ENCODE measurements at places on chromosomes 5 and 9.

DNA sequence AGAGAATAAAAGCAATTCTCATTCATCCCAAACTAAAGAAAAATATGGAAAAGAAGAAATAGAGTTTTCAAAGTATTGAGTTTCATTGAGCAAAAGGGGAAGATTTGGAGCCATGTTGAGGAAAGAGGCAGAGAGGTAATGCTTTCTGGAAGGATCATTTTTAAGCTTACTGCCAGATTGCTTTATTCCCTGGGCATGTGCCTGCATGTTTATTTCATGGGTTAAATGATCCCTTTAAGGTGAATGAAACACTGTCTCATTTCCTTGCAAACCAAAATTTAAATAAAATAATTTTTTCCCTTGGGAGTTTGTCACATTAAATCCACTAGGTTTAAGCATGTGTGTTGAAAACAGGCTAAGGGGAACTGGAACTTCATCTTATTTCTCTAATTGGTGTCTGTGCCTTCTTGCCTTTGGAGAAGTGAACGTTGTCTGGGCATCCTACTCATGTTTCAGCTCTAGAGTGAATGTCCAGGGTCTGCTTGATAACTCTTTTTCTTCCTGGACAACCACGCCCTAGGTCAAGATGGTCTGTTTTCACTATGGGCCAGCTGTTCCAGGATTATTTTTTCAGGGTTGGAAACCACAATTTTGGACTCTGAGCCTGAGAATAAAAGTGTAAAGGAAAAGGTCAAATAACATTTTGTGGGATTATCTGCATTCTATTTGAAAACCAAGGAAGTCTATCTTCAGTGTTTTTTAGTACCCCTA, 114.1 kb upstream of the ELL2 start:
- no peak for DNase-seq

DNA sequence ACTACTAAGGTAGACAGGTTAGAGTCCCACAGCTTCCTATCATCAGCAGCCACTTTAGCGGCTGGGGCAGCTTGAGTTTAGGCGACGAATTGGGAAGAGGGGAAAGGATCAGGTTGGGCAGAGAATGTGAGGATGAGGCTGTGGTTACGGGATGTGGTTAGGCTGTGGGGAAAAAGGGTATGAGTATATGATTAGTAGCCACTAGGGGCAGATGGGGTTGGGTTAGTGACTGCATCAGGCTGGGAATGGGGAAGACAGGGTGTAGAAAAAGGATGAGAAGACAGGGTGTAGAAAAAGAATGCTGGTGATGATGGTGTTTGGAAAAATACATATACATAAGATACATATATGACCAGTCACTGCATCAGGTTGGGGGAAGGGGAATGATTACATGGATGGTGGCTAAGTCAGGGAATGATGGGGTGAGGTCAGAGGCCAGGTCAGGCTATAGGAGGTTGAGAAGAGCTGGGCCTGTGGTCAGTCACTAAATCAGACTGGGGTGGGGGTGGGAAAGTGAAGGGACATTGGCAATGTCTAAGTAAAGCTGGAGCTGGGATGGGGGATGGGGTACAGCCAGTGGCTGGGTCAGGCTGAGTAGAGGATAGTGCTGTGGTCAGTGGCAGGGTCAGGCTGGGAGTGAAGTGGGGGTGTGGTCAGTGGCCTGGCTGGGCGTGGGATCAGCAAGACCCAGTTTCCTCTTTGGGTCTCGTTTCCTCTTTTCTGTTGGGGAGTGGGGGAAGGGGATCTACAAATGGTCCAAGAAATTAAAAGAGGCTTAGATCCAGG, 2.1 kb downstream of the TLN1 start:
- DNase-seq, result peak; percentile 65

DNA sequence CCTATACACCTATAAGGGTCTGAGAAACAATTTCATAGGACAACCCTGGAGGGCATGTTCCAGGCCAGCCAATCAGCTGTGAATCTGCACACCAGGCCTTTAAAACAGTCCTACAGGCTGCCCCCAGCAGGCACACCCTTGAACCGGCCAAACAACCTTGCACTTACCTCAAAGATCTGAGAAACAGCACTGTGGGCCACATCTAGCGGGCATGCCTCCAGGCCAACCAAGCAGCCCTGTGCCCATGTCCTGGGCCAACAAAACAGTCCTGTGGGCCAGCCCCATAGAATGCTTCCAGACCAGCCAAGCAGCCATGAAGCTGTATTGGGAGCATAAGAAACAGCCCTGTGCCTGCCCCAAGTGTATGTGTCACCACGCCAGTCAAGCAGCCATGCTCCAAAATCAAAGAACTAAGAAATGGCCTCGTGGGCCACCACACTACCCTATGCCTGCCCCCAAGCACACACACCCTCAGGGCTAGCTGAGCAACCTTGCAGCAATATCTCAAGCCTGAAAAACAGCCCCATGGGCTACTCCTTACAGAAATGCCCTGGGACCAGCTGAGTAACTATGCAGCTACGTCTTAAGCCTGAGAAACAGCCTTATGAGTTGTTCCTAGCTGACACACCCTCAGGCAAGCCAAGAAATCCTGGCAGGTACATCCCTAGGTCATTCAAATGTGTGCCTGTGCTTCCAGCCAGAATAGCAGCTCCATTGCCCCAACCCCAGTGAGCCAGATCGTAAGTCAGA, 2243.8 kb upstream of the C9orf72 start:
- no peak for DNase-seq

DNA sequence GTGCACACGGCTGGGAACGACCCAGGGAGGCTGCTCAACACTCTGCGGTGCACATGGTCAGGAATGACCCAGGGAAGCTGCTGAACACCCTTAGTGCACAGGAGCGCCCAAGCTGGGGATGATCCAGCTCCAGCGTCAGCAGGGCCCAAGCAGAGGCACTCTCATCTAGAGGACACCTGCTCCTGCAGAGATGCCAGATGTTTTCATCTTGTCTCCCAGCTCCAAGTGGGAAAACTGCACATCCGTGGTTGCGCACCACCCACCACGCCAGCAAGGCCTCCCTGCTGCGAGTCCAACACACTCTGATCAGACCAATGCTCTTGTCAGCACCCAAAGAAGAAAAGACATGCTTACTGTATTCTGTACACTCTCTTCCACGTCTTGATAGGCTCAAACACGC, 34.1 kb downstream of the UBE2QL1 start:
- no peak for DNase-seq

DNA sequence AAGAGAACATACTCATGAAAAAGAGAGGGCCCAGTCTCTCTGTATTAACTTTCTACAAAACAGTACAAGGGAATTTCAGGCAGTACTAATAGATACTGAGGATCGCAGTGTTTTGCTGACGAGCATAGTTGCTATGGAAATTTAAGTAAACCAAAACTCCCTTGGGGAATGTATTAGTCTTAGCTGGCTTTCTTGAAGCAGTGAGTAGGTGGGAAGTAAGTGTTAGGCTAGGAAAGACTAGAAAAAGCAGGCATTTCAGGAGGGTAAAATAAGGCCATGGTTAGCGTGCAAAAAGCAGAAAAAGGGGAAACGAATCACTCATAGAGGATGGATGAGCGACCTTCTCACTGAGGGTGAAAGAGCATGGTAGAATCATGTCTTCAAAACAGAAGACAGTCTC, 84.3 kb upstream of the ACTBL2 start:
- peak; percentile 42 for DNase-seq

DNA sequence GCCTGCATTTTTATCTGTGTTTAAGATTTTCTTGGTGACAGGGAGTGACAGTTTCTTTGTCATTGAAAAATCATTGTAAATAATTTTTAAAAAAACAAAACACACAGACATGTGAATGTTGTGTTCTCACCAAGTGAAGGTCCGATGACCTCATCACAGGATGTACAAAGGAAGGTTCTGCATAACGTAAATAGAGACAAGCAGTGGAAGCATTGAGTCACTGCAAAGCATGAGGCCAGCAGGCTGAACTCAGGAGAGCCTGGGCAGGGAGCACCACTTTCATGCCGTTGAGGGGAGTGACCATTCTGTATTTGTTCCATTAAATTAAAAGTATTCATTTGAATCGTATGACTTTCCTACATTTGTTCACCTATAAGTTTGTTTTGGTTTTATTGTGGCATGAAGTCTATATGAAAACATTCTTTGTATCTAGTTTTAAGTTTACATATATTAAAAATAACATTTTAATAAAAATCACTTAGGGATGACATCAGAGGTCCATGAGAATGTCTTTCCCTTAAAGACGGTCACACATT, 70.4 kb upstream of the TLE1 start:
- peak; percentile 54 for DNase-seq

GRCh38 chr5:171924493-171925122, 81.8 kb downstream of the FBXW11 start:
- no peak for DNase-seq

GRCh38 chr9:86253577-86253976, 5.9 kb downstream of the C9orf153 start:
- no peak for DNase-seq

GRCh38 chr9:79829566-79830302, 258.0 kb downstream of the TLE4 start:
- DNase-seq, result no peak

- DNase-seq, result no peak
Measured at GRCh38 chr5:78320401-78320800, 25.9 kb upstream of the AP3B1 start.

DNA sequence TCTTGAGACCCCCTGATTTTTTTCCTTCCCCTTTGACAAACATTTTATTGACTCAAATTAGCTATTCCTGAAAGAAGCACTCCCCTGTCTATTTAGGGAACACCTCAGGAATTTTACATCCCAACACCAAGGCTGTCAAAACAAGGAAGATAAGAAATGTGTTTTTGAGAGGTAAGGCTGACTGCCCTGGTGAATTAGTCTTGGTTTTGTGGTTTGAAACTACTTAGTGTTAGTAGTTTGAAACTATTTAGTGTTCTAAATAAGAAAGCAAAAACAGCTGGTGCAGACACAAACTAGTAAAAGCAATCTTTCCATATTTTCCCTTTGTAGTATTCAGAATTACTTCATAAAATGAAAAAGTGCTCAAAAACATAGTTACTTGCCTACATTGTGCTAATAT, 120.7 kb downstream of the PCSK1 start:
- no peak for DNase-seq

- no peak for DNase-seq
Measured at GRCh38 chr9:98225015-98225442, 30.4 kb downstream of the TBC1D2 start.

DNA sequence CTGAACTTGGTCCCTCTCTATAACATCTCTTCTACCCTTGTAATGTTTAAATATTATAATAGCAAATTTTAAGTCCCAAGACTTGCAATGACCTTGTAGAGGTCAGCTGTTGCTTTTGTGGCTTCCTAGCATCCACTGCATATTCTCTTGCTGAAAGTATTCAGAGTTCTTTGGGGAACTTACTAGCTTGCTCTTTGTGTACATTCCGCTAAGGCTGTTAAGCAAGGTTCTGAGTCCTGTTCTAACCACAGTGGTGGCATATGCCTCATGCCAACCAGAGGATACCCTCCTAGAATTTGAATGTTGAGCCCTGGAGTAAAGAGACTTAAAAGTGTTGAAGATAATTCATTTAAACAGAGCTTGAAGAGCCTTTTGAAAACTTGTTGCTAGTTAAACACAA, 570.9 kb downstream of the TLE1 start:
- DNase-seq, result no peak

DNA sequence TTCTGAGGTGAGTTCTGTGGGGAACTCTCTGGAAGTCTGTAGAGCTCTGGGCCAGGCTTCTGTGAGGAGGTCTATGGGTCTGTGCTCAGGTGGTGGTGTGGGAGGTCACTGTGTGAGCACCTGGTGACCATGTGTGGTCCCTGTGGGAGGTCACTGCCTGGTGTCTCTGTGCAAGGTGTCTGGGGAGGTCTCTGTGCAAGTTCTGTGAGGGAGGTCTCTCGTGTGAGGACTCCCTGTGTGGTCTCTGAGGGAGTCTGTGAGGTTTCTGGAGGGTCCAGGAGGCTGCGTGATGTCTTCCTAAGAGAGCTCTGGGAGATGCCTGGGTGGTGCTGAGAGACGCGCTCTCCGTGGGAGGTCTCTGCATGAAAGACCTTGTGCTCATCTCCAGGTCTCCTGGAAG, 6.0 kb upstream of the SPATA31E1 start:
- no peak for DNase-seq

GRCh38 chr5:122435234-122435633, 123.2 kb downstream of the SNCAIP start:
- DNase-seq, result no peak

DNA sequence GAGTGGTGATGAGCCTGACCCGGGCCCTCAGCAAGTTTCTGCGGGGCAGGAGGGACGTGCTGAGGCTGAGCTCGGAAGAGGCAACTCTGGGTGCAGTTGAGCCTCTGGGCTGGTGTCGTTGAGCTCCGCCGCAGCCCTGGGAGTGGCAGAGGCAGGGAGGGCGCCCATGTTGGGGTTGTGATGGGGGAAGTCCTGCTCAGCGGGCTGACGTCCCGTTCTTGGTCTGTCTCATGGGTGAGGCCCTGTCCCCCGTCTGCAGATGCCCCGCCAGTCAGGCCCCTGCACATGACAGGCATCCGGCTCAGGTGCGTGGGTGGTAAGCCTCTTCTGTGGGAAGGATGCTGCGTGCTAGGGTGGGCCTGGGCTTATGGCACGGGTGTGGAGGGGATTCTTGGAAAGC, 64.3 kb downstream of the RXRA start:
- no peak for DNase-seq

GRCh38 chr9:82829818-82830217, 233.1 kb downstream of the RASEF start:
- no peak for DNase-seq

DNA sequence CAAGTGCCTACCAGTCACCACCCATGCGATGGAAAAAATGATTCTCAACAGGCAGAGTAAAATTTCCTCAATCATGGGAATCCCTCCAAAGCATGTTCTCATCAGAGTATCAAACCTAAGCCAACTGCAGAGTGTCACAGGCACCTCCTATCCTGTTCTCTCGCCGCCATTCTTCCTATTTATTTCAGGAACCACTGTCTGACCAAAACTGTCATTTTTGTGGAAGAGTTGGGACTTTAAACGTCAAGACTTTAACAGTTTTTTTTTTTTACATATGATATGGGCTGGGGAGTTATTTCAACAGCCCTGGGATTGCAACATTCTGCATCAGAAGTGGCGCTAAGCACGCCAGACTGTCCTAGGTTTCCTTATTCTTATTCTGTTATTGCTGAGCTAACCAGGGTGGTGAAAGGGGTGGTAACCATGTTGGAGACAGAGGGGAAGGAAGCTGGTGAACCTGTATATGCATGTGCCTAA, 29.5 kb downstream of the PFDN1 start:
- DNase-seq, result no peak

GRCh38 chr5:123651234-123651633, 139.3 kb downstream of the CSNK1G3 start:
- DNase-seq, result no peak

- DNase-seq, result no peak
Measured at GRCh38 chr5:86570427-86571083, 47.2 kb upstream of the COX7C start.
